Posterior cingulate gyrus (tissue), 11 donors: ENCODE measurements at places on chromosomes 12 and 14.
A peak's percentile ranks its signal among the peaks of the same experiment; 100 is the strongest.

DNA sequence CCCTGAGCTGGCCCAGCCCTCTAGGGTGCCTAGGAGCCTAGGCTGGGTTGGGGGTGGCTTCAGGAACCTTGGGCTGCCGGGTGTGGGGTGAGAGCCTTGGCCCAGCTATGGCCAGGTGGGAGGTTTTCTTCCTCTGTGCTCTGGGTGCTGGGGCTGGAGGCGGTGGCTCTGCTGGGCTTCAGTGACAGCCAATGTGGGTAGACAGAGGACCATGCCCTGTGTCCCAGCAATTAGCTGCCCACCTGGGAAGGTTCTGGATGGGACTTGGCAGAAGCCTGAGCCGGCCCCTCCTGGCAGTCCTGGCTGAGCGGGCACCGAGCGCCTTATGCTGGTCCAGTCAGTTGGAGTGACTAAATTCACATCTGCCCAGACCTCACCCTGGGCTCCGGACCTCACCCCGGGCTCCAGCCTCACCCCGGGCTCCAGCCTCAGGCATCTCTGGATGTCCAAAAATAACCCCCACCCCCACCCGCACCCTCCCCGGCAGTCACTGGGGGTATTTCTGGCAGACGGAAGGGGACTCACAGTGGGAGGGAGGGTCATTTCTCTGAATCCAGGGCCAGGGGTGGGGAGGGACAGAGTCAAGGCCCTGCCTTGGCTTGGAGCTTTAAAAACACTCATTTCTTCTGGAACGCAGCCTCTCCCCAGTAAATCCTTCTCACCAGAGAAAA, 46.9 kb downstream of the CYP46A1 start:
- DNase-seq: peak; percentile 19

- no peak for DNase-seq
Measured at GRCh38 chr12:107718606-107719005, 33.0 kb downstream of the PWP1 start.

GRCh38 chr14:51261151-51261550, 21.1 kb downstream of the TMX1 start:
- no peak for DNase-seq

- DNase-seq: no peak
Measured at GRCh38 chr12:112741106-112741505, 50.4 kb upstream of the RPH3A start.

- DNase-seq: no peak
Measured at GRCh38 chr12:53207042-53207441, at the start of gene ITGB7. ITGB7 (minus strand) TSS chr12:53207251; CDS start chr12:53200443, 6,808 bp downstream.

- DNase-seq: no peak
Measured at GRCh38 chr12:75592086-75592485, 80.7 kb upstream of the KRR1 start.

DNA sequence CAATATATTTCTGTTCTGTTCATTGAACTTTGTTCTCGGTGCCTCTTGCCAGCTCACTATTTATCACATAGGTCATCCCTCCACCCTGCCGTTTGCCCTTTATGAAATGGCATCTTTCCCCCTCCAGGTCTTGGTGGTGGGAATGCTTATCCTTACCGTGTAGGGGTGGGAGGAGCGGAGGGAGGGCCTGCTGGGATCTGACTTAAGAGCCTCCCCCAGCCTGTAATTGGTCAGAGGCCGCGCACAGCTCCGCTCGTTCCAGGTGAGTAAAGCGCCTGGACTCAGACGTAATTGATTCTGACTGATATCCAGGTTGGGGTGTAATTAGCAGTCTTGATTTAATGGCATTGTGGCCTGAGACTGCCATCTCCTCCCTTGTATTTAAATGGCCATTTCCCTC, 185.3 kb downstream of the TSPAN9 start:
- no peak for DNase-seq

- no peak for DNase-seq
Measured at GRCh38 chr14:74478996-74479635, 14.0 kb downstream of the NPC2 start.

- peak; percentile 24 for DNase-seq
Measured at GRCh38 chr12:89707703-89708564, 704 bp downstream of the ATP2B1 start.

GRCh38 chr12:12384571-12385340, 27.9 kb downstream of the BORCS5 start:
- no peak for DNase-seq

GRCh38 chr12:53735-54730, 12.5 kb upstream of the IQSEC3 start:
- DNase-seq: no peak

DNA sequence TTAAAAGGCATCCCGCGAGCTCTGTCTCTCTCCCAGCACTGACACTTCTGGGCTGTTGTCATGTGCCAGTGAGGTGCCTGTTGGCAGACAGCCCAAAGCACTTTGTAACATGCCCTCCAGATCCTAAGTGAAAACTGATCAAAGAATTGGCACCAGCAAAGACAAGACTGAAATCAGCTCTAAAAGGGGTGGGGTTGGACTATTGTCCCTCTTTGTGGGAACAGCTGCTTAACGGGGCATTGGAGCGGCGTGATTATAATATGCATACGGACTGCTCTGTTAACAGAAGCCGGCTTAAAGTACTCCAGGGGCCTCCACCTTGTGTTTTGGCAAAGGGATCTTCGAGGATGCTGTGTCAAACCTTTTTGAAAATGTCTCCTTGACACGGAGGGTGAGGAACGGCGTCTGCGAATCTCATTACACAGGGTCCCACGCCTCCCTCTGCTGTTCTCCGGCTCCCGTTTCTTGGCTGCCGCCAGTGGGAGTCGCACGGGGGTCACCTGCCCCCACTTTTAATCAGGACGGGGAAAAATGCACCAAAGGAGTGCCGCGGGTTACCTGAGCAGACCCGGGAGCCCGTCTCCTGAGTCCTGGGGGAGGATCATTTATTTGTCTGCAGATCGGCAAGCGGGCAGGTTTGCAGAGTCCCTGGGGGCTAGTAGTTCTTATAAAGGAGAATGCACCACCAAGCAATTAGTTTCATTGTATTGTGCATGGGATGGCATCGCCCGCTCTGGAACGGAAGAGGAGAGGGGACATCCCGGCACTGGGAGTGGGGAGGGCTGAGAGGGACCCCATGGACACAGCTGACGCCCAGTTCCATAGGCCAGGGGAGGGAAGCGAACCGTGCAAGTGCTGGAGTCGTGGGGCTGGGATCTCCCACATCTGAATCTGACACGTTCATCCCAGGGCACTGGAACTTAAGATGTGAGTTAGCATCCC, 44.3 kb downstream of the SPRING1 start:
- DNase-seq: no peak

- no peak for DNase-seq
Measured at GRCh38 chr14:47739541-47739940, 64.1 kb upstream of the MDGA2 start.

DNA sequence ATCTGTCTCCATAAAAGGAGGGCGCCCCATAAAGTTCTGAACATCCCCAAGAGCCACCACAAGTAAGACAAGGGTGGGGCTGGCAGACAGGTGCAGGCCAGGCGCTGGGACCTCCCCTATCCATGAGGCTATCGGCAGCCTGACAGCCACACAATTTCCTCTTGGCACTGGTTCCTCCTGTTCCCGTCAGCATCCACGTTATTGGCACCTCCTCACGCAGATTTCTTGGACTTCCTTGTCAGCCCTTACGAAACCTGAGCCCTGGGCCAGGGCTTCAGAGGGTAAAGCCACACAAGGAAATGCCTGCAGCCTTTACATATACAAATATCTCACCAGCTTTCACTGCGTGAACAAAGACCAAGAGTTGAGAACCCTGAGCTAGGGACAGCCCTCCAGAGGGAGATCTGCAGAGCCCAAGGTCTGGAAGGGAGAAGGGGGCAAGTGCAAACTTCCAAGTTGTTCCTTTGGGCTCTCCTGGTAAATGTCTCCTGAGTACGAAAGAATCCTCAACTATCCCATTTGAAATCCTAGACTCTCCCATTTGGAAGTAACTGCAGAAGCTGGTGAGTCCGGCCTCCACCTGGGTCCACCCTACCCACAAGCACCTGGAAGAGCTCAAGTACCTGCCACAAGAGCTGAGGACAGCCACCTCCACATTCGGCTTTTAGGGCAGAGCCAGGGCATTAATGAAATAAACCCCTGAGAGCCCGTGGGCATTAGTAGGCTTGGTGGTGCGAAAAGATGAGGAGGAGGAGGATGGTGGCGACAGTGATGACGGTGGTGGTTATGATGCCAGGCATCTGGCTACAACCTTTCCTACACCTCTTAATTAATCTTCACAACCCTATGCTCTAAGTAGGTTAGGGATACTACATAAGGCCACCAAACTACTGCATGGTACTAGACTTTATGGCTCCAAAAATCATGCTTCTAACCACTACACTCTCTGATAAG, 5.5 kb upstream of the TC2N start:
- no peak for DNase-seq

- DNase-seq: no peak
Measured at GRCh38 chr12:89062996-89063395, 289.3 kb downstream of the DUSP6 start.

DNA sequence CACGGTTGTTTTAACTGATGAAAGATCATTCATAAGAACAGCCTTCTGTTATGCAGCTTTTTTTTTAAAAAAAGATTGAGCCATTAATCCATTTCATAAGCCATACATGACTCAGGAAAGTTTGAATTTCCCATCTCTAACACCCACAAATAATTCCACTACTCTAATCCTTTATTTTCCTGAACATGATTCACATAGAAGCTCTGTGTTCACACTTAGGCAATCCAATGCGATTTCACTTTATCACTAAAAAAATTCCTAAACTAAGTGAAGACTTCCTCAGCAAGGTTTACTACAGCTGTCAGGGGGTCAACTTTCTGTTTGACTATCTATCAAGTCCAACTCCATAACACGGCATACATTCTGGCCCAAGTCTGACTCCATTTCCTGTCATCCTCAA, 25.9 kb downstream of the PKP2 start:
- no peak for DNase-seq

- no peak for DNase-seq
Measured at GRCh38 chr12:126219654-126220279, 1154.5 kb downstream of the AACS start.

GRCh38 chr12:51922762-51923505, 15.6 kb downstream of the ACVRL1 start:
- no peak for DNase-seq

DNA sequence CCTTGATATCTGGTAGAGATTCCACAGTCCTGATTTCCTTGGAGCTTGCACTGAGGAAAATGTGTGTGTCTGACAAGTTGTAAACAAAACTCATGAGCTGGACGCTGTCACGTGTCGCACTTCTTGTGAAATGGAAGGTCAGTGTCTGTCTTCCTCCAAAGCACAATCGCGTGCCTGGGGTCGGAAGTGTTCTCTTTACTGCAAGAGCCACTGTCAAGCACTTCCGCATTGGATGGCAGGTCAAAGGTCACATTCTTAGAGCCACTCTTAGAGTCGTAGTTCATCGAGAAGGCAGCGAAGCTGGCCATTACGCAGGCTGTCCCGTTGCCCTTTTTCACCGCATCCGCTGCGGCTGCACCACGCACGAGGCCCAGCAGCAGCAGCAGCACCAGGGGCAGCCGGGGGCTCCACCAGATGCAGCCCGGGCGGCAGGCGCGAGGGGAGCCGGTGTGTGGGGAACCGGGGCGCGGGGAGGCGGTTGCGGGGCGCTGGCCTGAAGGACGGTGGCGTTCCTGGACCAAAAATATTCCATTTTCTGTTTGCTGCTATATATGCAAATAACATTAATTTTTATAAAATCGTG, 45.0 kb downstream of the LRTM2 start:
- DNase-seq: no peak

- DNase-seq: no peak
Measured at GRCh38 chr14:55721353-55721752, 141.3 kb downstream of the KTN1 start.

DNA sequence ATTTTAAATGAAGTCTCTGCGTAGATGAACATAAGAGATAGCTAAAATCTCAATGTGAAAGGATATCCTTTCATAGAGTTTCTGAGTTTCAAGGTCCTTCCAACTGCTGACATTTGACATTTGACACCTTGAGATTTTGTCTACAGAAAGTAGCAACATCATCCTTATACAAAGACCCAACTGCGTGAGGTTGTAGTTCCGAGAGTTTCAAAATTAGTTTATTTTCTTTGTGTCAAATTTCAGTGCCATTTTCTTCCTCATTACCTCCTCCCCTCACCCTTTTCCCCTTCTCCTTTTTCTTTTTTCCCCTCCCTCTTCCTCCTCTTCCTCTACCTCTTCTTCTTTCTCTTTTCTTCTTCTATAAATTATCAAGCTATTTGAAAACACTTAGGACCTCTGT, 26.9 kb upstream of the BATF start:
- DNase-seq: no peak

- DNase-seq: peak; percentile 81
Measured at GRCh38 chr12:116406529-116406928, 129.0 kb upstream of the MED13L start.

DNA sequence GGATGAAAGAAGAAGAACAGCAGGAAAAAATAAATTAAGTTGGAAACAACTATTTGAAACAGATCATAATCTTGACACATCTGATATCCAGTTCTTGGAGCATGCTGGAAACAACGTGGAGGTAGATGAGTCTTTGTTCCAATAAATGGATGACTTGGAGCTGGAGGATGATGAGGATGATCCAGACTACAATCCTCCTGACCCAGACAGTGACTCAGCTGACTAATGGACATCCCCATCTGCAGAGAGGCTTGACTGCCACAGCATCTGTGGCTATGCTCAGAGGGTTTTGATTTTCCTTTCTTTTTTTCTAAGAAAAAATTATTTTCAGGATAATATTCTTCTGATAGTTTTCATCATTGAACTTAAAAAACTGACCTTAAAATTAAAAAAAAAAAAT, 6.2 kb upstream of the ZDHHC17 start:
- DNase-seq: no peak

GRCh38 chr14:50656776-50657175, 11.3 kb downstream of the SAV1 start:
- no peak for DNase-seq

DNA sequence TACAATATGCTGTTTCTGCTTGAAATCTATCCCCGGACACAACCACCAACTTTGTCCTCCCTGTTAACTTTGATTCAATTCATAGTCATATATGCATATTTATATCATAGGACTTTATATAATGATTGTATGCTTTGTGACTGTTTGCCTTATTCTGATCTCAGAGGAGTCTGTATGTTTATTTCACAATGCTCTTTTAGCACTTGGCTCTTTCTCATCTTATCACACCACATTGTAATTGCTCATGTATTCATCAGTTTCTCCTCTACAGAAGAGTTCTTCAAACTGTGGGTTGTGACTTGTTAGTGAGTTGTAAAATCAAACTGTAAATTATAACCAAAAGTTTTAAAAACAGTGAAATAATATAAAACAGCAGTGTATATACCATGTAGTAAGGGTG, 21.7 kb upstream of the PPM1A start:
- no peak for DNase-seq

DNA sequence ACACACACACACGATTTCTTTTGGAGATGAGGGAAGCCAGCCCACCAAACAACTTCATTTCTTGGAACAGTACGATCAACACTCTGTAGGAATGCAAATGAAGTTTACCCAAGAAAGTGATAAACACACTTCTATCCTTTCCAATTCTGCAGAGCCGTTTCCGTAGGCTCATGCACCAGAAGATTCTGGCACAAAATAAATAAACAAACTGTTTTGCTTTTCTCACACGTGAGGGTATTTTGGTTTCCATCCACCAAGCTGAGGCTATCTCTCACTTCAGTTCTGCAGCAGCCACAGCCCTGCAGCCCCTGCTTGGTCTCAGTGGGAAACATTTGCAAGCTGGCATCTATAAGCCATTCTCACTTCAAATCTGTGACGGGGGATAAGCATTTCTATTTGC, 15.3 kb upstream of the TSPAN11 start:
- DNase-seq: no peak

- DNase-seq: no peak
Measured at GRCh38 chr12:122086116-122086515, 7.6 kb downstream of the MLXIP start.

- DNase-seq: no peak
Measured at GRCh38 chr12:15856097-15856982, 25.8 kb upstream of the STRAP start.
